ENCODE measurements at places on chromosomes 4 and X.

GRCh38 chr4:61359301-61359700 is 159.2 kb downstream of the ADGRL3 start:
- no peak for DNase-seq

DNA sequence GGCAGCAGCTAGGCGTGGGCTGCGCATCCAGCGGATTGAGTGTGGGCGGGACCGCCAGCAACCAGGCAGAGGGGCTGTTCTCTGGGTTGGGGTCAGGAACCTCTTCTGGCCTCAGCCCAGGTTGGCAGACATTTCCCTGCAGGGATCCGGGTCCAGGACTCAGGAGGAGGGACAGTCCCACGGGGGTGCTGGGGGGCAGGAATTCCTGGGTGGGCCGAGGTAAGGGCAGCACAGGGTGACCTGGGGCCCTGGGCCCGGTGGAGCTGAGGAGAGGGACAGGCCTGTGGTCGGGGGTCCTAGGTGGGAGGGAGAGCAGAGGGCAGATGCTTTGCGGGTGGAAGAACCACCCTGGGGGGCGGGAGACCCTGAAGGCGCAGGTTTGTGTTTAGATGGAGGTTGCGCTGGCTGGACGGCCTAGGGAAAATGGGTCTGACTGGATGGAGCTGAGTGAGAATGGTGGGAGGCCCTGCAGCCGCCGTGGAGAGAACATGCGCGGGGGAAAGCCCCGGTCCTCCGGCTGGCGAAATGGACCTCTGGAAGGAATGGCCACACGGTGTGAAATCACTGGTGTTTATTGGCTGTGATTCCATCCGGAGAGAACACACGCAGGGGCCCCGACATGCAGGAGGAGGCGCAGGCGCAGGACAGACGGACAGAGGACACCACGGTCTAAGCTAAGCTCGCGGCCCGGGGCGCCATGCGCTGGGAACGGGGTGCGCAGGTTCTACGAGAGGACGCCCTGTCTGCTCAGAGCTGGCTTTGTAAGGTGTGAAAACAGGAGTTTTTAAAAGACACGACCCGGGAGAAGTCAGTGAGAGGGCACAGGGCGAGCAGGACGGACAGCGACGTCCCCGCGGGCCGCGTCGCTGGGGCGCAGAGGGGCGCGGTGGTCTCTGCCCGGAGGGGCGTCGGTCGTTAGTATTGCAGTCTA is 41.3 kb downstream of the CPLX1 start:
- DNase-seq, result no peak

GRCh38 chr4:121155893-121156292 is 8.2 kb downstream of the TNIP3 start:
- no peak for DNase-seq

- DNase-seq, result peak; percentile 46
These were observed 9.6 kb upstream of the CHRNA9 start for GRCh38 chr4:40325406-40326019.

- no peak for DNase-seq
These were observed 20.1 kb downstream of the IGFBP7 start for GRCh38 chr4:57090079-57090478.

DNA sequence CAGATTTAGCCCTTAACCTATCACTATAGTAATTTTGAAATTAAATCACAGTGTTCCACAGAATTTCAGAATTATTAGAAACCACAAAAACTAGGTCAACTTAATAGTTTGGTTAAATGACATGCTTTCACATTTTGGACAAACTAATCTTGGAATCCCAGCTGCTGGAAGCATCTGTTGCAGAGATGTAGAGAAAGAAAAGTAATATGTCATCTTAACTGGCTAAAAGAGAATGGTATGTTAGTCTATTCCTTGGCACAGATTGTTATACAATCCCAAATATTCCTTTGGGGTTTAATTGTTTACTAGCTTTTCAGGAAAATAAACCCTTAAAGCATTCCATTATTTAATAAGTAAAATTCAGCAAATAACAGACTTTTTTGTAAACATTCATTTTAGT is 519.9 kb downstream of the IL15 start:
- DNase-seq, result no peak

- DNase-seq, result no peak
These were observed 311.2 kb downstream of the DHX15 start for GRCh38 chr4:24273136-24273535.

DNA sequence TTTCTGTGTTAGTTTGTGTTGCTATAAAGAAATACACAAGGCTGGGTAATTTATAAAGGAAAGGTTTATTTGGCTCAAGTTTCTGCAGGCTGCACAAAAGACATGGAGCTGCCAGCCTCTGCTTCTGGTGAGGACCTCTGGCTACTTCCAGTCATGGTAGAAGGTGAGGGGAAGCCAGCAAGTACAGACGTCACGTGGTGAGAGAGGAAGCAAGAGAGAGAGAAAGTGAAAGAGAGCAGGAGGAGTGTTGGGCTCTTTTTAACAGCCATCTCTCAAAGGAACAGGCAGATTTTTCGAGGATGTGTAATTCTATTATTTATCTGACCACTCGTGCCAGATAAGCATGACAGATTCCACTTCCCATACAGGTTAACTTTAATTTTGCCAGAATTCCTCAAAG is 1199.1 kb downstream of the ADGRL3 start:
- no peak for DNase-seq

- DNase-seq, result no peak
These were observed 390.6 kb downstream of the CFAP47 start for GRCh38 chrX:36310136-36310535.

DNA sequence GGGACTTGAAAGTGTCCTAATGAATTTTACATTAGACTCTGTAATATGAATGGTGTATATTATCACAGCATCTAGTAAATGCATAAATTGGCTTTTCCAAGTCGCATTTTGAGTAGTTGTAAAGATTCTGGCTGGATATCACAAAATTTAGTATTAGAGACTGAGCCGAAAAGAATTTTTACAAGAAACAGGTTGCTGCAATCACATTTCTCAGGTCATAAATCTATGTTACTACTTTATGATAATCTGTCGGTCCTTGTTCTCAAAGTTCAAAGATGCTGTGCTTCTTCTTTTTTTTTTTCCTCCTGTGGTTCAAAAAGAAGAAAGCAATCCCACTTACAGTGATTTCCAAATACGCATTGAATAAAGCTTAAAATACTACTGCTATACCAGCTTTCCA is 253.4 kb downstream of the KCNIP4 start:
- no peak for DNase-seq

GRCh38 chr4:94256828-94257227 is 49.2 kb downstream of the SMARCAD1 start:
- no peak for DNase-seq

DNA sequence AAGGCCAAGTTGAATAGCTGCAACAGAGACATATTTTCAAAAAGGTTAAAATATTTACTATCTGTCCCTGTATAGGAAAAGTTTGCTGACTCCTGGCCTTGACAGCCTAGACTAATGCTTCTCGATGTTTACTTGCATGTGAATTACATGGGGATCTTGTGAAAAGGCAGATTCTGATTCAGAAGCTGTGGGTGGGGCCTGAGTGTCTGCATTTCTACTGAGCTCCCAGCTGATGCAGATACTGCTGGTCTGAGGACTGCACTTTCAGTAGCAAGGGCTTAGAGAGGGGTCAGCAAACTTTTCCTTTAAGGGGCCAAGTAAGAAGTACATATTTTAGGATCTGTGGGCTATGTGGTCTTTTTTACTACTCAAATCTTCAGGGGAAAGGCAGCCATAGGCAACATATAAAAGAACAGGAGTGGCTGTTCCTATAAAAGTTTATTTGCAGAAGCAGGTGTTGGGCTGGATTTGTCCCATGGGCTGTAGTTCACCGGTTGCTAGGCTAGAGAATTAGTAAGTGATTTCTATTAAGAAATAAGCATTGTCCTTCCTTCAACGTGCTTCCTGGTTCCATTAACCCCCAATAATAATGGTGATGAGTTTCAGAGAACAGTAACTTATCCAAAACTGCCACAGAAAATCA is 97.2 kb upstream of the PDE5A start:
- DNase-seq, result no peak

DNA sequence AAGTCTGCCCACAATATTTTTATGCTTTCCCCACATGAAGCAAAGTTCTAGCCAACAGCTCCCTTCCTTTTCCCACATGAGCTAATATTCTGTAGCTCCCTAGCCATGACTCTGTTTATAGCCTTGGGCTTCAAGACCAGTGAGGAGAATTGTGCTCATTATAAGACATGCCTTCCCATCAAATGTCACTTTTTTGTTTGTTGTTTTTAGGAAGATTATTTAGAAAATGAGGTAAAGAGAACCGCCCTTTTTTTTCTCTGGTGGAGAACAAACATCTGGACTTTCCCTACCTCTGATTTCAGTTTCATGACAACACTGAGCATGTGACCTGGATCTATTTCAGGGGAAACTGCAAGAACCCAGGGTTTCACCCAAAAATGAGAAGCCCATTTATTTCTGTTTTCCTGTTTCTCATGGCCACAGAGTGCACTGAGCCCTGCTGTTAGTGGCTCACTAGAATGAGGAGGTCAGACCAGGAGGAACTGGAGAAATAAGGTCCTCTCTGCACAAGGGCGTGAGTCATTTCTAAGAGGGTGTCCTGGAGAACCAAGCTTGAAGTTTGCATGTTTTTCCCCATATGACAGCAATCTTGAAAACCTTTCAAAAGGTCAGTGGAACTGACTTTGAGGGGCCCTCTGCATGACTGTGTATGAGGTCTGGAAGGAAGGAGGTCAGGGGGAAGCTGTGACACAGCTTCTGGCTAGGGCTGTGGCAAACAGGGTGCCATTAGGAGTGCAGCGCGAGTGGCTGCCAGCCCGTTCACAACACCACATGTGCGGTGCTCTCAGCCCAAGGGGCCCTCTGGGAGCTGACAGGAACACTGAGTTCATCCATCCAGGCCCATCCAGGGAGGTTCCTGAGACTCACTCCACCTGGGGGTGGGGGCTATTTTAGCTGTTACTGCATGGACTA is 55.2 kb downstream of the CHST7 start:
- DNase-seq, result no peak

DNA sequence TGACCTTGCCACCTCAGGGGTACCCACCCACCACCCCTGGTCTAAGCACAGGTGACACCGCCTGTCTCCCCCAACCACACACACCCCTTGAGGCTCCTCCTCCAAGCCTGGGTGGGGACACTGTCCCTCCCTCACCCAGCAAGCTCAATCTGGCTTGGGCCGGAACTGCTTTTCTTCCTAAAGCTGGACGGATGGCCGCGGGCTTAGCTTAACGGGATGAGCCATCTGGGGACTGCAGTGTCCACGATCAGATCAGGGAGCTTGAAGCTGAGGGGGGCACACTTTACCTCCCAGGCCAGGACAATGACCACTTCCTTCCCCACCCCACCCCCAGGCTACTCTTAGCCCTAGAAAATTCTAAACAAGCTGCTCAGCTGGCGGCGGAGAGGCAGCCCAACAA is 1.0 kb upstream of the SLC6A8 start:
- DNase-seq, result no peak

DNA sequence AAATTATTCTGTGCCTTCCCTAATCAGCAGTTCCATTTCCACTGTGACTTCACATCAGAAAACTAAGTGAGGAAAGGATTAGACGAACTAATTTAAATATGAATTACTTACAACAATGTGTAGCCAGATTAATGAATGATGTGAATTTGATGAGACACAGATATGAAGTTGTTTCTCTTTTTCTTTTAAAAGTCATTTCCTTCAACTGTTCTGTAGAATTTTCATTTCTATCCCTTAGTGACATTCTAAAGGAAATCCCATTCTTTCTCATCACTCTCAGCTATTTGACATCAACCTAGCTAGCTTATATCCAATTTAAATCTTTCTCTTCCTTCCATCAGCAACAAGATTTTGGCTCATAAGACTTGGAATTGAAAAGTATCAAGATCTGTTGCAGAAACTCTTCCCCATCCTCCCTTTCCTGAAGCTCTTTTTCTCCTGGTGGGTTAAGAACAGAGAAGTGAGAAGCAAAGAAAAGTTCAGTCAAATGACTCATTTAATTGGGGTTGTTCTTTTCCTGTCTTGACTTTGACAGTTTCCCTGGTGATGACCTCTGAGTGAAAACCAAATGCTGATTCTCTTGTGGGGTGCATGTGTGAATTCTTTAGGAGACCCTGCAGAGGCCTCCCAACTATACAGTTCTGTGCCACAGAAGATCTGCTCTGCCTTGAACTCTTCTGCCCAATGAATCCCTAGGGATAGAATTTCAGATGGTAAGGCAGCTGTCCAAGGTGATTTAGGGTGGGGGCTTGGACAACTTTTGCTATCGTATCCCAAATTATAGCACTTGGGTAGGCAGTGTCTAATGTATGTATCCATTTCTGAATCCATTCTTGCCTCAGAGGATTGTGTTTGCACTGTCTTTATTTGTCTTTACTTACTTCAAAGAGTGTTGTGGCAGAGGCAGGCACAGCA is 232.5 kb upstream of the GPRIN3 start:
- no peak for DNase-seq
